ENCODE measurements at places on chromosomes 6 and 20. TPM values are rescaled to one million over a fixed set of nuclear protein-coding genes. Genes with fewer than 3 reads are reported as not detected.

DNA sequence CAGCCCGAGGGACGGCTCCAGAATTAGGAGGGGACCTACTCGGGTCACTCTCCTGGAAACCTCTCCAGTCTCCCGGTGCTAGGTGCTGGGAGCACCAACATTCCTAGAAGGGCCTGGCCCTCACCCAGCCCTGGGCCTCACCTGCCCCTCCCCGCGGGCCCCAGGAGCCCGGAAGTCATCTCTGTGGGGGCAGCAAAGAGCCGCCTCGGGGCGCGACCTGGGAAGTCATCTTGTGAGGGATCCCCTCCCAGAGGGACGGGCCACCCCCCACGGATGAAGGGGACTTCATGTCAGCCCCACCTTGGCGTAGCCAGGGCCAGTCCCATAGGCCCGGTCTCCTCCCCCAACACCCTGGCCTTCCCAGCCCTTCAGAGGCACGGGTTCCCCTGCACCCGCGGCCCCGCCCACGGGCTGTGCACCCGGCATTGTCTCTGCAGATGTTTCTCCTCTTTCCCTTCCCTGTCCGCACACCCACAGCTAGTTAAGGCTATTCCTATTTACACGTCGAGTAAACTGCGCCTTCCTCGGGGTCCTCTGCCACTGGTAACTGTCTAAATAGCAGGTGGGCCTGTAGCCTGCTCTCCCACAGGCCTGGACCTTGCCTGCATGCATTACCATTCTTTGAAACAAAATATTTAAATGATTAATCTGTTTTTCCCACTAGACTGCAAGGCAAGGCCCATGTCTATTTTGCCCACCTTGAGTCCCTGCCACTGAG, 896 bp upstream of the RNASET2 start:
- DNase-seq: no peak

GRCh38 chr6:159513074-159513720, 179.8 kb downstream of the SOD2 start:
- DNase-seq: peak; percentile 66

- DNase-seq: peak; percentile 97
Measured at GRCh38 chr20:63461104-63461763, 11.2 kb downstream of the KCNQ2 start.

DNA sequence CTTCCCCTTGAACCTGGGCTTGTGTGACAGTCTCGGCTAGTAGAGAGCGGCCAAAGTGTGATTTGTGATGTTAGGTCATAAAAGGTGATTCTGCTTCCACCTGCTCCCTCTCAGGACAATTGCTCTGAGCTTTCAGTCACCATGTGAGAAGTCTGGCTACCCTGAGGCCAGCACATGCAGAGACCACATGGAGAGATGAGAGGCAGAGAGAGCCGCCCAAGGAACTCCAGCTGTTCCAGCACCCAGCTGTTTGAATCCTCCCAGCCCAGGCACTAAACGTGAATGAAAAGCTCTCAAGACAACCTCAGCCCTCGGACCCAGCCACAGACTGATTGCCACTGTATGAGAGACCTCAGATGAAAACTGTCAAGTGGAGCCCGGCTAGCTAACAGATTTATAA, 143.4 kb upstream of the EEF1E1 start:
- DNase-seq: no peak

GRCh38 chr6:41692730-41693129, 42.7 kb downstream of the TFEB start:
- DNase-seq: peak; percentile 58

The ADNP gene
- total RNA-seq: 23.5 TPM

The KCNQ2 gene
- total RNA-seq: 0.36 TPM

Measured in osteoblast (primary cell).